A172 (cell line): ENCODE measurements at places on chromosomes 13 and 19.
A peak's percentile ranks its signal among the peaks of the same experiment; 100 is the strongest.

DNA sequence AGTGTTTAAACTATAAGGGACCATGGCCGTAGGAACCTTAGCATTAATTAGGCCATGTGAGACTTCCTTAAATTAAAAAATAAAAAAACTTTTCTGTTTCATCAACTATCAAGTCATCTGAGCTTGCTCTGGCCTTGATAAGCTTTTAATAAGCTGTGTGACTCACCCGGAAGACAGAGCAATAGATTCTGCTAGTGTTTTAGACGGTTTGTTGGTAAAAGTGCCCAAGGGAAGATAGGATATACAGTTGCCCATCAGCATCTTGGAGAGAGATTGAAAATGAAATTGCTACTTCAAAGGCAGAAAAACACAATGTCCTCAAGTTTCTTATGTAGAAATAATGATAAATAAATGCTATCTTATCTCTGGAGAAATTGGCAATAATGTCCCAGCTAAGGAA, 31.2 kb upstream of the RCBTB2 start:
- DNase-seq = peak; percentile 36

DNA sequence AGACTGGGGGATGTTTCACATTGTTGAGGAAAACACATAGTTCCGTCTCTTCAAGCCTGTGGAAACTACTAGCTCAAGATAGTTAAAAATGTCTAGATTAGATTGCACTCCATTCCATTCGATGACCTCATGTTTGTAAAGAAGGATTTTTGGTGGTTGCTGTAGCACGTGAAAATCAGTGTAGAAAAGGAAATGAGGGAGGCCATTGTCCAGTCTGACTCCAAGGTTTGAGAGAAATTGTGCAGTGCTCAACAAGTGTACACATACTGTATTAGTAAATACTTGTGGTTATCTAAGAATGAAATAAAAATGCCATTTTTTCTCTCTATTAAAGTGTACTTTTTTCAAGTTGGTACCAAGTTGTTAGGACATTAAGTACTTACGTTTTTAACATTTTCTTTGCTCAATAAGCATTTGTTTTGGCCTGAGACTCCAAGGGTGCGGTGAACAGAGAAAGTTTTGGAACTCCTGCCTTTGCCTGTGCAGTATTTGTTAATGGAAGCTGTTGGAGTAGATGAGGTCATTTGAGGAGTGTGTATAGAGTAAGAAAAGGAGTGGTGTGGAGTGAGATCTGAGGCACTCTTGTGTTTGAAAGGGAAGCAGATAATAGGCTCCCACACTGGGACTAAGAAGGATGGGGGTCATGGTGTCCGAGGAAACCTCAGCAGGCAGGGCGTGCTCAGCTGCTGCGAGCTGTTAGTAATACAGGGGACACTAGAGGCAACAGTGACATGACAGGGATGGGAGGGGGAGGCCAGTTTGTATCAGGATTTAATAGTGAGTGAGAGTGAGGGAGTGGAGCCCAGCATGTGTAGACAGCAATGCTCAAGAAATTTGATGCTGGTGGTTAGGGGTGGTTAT, 4.4 kb downstream of the WASF3 start:
- peak; percentile 8 for DNase-seq

- DNase-seq = no peak
Measured at GRCh38 chr19:34505321-34506025, 23.9 kb downstream of the WTIP start.

GRCh38 chr19:5152013-5152763, 183.3 kb downstream of the KDM4B start:
- no peak for DNase-seq
